ENCODE measurements at places on chromosomes 4 and X.

DNA sequence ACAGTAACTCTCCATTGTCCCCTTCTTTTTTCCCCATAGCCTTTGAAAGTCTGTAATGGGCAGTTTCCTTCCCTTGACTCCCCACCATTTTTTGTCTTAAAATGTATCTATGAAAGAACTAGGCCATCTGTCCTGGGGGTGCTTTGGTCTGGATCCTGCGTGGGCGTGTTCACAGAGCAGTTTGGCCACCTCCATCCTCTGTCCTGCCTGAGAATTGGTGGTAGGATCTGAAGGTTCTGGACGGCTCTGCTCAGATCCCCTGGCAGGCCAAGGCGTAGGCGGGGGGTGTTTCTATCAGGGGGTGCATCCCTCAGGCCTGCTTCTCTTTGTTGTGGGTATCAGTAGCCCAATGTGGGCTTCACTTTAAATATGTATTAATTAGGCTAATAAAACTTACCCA lies 107.1 kb downstream of the FAM193A start:
- no peak for DNase-seq

GRCh38 chr4:102552781-102553180 lies 51.6 kb downstream of the NFKB1 start:
- DNase-seq: no peak

- no peak for DNase-seq
Observed at GRCh38 chr4:169849456-169849855, 91.7 kb upstream of the HPF1 start.

GRCh38 chrX:64975491-64975890 lies 759 bp downstream of the ZC4H2 start:
- peak; percentile 74 for DNase-seq

DNA sequence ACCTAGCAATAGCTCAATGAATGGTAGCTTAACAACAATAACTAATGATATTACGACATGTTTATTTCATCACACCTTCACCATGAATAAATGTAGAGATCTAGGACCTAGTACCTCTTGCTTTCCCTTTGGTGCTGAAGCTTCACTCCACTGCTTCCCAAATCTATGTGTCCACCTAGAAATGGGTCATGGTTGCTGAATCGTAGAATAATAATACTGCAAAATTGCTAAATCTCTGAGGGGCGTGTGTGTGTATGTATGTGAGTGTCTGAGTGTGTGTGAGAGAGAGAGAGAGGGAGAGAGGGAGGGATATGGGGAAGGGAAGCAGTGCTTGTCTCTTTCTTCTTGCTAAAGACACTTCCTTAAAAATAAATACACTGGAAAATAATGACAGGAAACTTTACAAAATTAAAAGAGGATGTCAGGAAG lies 109.3 kb upstream of the BMP2K start:
- no peak for DNase-seq

DNA sequence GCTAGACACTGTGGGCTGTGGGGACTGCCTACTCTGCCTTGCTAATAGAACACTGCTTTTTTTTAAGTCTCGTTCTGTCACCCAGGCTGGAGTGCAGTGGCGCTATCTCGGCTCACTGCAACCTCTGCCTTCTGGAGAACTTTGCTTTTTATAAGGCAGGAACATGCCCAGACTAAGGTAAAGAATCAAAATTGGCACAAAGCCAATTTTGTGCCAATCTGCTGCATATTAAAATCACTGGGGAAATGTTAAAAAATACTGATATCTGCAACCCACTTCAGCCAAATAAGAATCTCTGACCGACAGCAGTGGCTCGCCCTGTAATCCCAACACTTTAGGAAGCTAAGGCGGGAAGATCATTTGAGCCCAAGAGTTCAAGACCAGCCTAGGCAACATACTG lies 36.5 kb upstream of the CEP135 start:
- no peak for DNase-seq

DNA sequence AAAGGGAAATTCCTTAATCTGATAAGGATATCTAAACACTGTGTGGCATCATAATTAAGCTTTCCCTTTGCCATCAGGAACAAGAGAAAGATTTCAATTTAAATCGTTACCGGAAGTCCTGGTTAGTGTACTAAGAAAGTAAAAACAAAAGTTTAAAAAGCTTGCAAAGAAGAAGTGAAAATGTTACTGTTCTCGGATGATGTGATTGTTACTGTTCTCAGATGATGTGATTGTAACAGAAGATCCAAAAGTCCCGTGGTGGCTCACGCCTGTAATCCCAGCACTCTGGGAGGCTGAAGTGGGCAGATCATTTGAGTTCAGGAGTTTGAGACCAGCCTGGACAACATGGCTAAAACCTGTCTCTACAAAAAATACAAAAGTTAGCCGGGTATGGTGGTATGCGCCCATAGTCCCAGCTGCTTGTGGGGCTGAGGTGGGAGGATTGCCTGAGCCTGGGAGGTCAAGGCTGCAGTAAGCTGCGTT lies 62.5 kb downstream of the RGS12 start:
- no peak for DNase-seq

GRCh38 chr4:36348403-36348938 lies 67.1 kb downstream of the DTHD1 start:
- no peak for DNase-seq

GRCh38 chr4:108454227-108454626 lies 166.1 kb upstream of the RPL34 start:
- no peak for DNase-seq

GRCh38 chr4:124067046-124067445 lies 645.5 kb downstream of the ANKRD50 start:
- DNase-seq: no peak

- DNase-seq: no peak
Observed at GRCh38 chrX:130688360-130688759, 214.6 kb downstream of the ENOX2 start.

- DNase-seq: peak; percentile 22
Observed at GRCh38 chrX:71846429-71846828, 64.2 kb upstream of the NHSL2 start.

DNA sequence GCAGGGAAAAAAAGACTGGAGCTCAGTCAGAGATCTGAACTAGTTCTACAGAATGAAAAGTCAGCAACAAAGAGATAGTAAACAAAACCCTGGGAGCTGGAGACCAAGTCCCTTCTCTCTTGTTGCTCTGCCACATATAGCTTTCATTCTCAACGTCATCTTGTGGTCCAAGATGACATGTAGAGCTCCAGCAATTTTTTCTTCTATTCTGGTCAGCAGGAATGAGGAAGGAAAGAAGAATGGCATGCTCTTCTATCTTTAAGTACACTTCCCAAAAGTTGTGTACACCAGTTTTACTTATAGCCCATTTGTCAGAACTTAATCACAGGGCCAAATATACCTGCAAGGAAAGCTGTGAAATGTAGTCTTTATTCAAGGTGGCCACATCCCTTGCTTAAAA lies 45.6 kb downstream of the RAP2C start:
- no peak for DNase-seq

DNA sequence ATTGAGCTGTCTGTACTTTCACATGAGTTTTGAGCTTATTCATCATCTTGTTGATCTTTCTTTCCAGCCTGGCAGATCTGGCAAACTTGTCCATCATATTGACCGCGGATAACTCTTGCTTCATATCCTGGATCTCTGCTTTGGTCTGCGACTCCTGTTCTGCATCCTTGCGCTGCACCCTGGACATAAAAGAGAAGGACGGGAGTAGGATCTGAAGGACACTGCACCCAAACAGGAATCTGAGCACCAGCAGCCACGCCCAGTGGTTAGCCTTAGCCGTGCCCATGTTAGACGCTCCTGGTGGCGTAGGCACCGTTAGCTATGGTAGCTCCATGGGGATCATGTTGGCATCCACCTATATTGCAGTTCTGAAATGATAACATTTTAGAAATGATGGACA lies 56.6 kb downstream of the LARP7 start:
- no peak for DNase-seq

GRCh38 chrX:56618323-56618722 lies 54.9 kb downstream of the UBQLN2 start:
- no peak for DNase-seq

GRCh38 chrX:18755651-18756050 lies 48.2 kb downstream of the PPEF1 start:
- no peak for DNase-seq

- DNase-seq: no peak
Observed at GRCh38 chrX:80876877-80877276, 67.2 kb upstream of the BRWD3 start.

DNA sequence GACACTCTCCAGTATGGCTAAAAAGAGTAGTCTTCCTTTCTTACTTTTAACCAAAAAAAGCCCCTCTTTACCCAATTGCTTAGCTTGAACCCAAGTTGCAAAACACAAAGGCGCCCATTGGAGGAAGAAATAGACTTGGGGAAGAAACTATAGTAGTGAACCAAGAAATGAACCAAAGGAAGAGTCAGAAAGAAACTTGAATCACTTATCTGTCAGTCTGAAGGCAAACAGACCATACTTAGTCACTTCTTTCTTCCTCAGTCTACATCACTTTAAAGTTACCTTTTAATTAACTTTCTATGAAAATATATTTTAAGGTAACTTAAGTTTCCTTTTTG lies 161.4 kb upstream of the GIMD1 start:
- DNase-seq: no peak

DNA sequence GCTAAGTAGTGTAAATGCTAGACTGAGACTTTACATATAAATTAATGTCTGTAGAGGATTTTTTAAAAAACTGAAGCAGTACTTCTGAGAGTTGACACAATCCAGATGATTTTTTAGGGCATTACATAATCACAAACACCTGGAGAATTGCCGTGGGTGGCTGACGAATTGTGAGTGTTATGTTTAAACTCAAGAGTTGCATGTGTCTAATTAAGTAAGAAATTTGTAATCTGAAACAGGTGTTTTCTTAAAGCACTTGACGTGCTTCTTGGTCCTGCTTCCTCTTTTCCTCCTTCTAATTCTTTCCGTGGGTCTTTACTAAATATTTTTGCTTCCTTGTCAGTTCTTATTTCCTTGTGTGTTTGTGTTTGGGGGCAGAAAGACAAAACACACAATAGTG lies 27.8 kb downstream of the PIR start:
- DNase-seq: no peak

DNA sequence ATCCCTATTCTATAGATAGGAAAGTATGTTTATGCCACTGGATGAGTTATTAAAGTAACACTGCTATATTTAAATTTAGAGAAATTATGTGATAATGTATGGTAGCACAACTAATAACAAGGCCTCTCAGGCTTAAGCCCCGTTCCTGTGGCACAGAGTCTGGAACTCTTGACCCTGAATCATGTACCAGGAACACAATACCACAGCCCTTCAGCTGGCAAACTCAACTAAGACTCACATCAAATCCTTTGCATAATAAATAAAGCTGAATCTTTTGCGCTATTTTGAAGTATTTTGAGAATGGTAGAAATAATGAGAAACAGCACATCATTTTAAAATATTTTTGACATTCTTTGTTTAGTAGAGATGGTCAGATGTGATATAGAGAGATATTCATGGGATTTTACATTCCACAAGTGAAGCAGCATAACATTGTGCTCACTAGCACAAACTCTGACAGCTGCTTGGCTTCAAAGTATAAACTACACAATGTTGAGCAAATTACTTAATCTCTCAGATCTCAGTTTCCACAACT lies 478.4 kb upstream of the FAM241A start:
- no peak for DNase-seq

GRCh38 chr4:168605411-168605810 lies 108.6 kb downstream of the PALLD start:
- peak; percentile 55 for DNase-seq

DNA sequence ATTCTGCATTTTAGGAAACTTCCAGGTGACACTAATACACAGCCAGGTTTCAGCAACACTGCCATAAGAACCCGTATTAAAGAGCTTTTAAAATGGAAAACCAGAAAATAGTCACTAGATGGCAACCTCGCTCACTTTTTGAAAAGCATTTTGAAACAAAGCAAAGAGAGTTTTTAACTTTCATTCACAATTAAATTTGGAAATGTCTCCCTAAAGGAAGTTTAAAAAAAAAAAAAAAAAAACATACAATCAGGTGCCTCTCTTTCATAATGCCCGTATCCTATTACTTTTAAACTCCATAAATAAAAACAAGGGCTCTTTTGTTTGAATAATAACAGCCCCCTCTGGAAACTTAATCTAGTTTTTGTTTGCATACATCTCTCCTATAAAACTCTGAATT lies 20.3 kb downstream of the MEPE start:
- peak; percentile 27 for DNase-seq

DNA sequence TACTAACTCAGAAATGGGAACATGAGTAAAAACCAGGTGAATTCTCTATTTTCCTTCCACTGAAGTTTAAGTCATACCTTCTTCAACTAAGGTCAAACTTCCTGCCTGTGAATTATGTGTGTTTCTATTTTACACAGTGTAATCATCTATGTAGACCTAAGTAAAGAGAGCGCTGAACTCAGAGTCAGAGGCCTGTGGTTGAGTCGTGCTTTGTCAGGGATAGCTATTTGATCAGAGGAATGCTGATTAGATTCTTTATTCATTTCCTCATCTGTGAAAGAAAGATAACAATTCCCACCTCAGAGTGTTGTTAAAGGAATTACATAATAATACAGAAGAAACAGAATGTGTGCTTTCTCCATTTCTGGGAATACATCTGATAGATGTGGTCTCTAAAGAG lies 654.1 kb downstream of the STIM2 start:
- no peak for DNase-seq

DNA sequence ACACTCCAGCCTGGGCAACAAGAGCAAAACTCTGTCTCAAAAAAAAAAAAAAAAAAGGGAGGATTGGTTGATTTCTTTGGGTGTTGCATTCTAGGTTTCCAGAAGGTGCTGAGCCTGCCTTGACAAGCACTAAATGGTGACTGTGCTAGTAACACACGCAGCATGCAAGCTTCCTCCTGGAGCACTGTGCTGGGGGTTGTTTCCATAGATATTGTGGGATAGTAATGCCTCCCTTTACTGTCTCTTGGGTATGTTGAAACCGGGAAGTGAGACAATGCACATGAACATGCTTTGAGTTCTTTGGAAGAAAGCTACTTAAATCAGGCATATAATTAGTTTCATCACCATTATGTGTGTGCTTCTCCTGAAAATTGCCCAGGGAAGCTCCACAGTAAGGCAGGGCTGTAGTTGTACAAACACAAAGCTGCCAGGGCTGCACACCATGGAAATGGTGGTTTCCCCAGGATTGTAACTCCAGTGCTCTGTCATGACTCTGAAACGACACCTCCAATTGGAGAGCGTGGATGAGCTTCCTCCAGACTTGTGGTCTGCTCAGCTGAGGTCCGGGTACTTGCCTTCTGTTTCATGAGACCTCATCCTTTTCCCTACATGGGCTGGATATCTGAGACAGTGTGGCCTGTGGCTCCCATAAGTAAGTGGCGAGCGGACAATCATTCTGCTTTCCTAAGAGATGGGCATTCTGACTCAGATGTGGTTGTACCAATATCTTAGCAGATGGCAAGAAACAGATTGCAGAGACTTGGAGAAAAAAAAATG lies 31.5 kb upstream of the STOX2 start:
- DNase-seq: no peak

GRCh38 chr4:99180382-99181070 lies 36.4 kb upstream of the ADH4 start:
- DNase-seq: no peak

Measured in ELF-1 (cell line).